ENCODE measurements at places on chromosomes 4 and X. TPM values are rescaled to one million over a fixed set of nuclear protein-coding genes. Genes with fewer than 3 reads are reported as not detected.

Gene BCORL1
- 18.2 TPM for polyA plus RNA-seq

GRCh38 chrX:65300104-65300809, 234.3 kb downstream of the LAS1L start:
- no peaks in the 10 kb centered on the region for H3K36me3 ChIP-seq
- H3K27me3 ChIP-seq = no peaks in the 10 kb centered on the region
- H3K4me3 ChIP-seq = no peak overlapping the region
- no peak overlapping the region for H3K27ac ChIP-seq
- no peaks in the 10 kb centered on the region for H3K4me1 ChIP-seq
- no peak for DNase-seq

DNA sequence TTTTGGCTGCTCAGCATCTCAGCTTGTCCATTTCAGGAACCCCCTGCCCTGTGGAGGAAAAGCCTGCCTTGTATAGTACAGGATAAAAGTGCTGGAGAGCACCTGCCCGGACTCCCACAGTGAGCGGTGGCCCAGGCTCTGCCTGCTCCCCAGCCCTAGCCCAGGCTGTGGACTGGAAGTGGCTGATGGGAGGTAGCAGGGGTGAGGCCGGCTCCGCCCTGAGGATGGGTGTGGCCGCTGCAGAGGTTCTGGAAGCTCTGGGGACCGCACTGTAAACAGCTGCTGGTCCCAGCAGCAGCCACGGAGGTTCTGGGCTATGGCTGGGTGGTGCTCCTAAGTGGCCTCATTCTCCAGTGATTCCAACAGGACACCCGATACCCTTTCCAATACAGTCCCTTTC, 56.6 kb upstream of the HELT start:
- H3K4me3 ChIP-seq = no peak overlapping the region
- no peaks in the 10 kb centered on the region for H3K27me3 ChIP-seq
- H3K4me1 ChIP-seq = no peaks in the 10 kb centered on the region
- no peaks in the 10 kb centered on the region for H3K36me3 ChIP-seq
- no peak overlapping the region for H3K27ac ChIP-seq
- DNase-seq = no peak

DNA sequence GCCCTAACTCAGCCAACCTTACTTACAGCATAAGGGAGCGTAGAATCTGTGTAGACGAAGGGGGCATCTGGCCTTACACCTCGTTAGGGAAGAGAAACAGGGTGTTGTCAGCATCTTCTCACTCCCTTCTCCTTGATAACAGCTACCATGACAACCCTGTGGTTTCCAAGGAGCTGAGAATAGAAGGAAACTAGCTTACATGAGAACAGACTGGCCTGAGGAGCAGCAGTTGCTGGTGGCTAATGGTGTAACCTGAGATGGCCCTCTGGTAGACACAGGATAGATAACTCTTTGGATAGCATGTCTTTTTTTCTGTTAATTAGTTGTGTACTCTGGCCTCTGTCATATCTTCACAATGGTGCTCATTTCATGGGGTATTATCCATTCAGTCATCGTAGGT, 14.6 kb downstream of the PLP1 start:
- no peak for DNase-seq
- no peaks in the 10 kb centered on the region for H3K4me1 ChIP-seq
- H3K27me3 ChIP-seq = no peaks in the 10 kb centered on the region
- H3K36me3 ChIP-seq = no peaks in the 10 kb centered on the region
- H3K27ac ChIP-seq = no peak overlapping the region
- H3K4me3 ChIP-seq = no peak overlapping the region

Gene DUSP9
- polyA plus RNA-seq = 0.78 TPM

- no peaks in the 10 kb centered on the region for H3K36me3 ChIP-seq
- peak overlapping the region; percentile 89 for H3K4me3 ChIP-seq
- no peaks in the 10 kb centered on the region for H3K27me3 ChIP-seq
Measured at GRCh38 chrX:55452833-55453124, 852 bp downstream of the MAGEH1 start.

Gene NSG1
- polyA plus RNA-seq = 30.1 TPM

DNA sequence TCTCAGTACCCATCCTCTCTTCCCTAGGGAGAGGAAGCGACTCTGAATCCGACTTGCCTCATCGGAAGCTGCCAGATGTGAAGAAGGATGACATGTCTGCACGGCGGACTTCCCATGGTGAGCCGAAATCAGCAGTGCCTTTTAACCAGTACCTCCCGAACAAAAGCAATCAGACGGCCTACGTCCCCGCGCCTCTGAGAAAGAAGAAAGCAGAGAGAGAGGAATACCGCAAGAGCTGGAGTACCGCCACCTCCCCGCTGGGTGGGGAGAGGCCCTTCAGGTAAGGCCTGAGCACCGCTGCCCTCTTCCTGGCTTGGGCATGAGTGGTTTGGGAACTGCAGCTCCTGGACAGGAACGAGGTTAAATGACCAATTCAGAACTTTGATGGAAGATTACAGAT, 81.2 kb downstream of the LIMCH1 start:
- H3K4me1 ChIP-seq = no peaks in the 10 kb centered on the region
- no peak overlapping the region for H3K27ac ChIP-seq
- H3K27me3 ChIP-seq = no peaks in the 10 kb centered on the region
- no peak for DNase-seq

Gene UGT2B17
- 287 TPM for polyA plus RNA-seq

DNA sequence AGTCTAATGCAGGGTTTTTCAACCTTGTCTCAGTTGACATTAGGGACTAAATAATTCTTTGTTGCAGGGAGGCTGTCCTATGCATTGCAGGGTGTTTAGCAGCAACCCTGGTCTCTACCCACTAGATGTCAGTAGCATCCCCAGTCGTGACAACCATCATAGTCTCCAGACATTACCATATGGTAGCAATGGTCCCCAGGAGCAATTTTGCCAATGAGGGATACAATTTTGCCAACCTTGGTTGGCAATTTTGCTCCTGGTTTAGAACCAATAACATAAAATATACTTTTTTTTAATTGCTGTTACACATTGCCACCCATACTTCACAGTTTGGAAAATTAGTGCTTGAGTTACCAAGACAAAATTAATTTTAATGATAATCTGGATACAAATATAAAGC, 6.0 kb downstream of the EREG start:
- no peak overlapping the region for H3K27ac ChIP-seq
- H3K4me3 ChIP-seq = no peak overlapping the region
- DNase-seq = peak; percentile 61
- peaks cover 9% of the 10 kb centered on the region for H3K4me1 ChIP-seq
- H3K27me3 ChIP-seq = no peaks in the 10 kb centered on the region

GRCh38 chrX:132022198-132022966, 720 bp upstream of the STK26 start:
- DNase-seq = peak; percentile 20
- no peaks in the 10 kb centered on the region for H3K27me3 ChIP-seq
- H3K27ac ChIP-seq = no peak overlapping the region
- no peaks in the 10 kb centered on the region for H3K36me3 ChIP-seq

Gene NAP1L2
- 1.9 TPM for polyA plus RNA-seq

Gene LANCL3
- polyA plus RNA-seq = 0.33 TPM

Gene PRPS2
- polyA plus RNA-seq = 28.1 TPM

DNA sequence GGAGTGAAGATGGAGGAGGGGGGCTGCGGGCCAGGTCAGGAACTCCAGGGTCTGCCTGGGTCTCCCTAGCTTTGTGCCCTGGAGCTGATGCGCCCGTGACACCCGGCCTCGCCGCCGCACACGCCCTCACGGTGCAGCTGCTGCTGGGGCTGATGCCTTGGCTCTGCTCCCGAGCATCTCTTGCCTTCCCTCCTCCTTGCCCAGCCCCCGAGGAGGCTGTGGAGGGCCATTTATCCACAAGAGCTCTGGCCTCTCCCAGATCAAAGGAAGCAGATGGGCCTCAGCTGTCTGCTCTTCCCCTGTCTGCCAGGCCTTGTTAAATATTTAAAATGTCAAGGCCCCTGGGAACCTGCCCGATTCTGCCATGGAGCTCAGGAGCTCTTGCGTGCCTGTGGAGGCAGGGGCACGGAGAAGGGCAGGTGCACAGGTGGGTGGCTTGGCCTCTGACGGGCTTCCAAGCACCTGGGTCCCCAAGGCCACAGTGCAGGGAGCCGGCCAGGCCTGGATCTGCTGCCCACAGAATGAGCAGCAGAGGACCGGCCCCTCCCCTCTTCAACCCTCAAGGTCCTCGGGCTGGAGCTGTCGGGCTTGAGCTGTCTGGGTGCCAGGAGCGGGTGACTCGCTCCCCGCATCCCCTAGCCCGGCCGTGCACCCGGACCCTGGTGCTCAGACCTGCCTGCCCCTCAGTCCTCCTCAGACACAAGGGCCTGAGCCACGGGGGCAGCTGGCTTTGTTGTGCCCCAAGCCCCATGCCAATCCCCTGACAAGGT, 20.3 kb downstream of the ATP2B3 start:
- DNase-seq = no peak
- H3K27me3 ChIP-seq = no peaks in the 10 kb centered on the region
- no peak overlapping the region for H3K27ac ChIP-seq
- peaks cover 3% of the 10 kb centered on the region for H3K4me1 ChIP-seq
- H3K36me3 ChIP-seq = no peaks in the 10 kb centered on the region
- no peak overlapping the region for H3K4me3 ChIP-seq

Gene LRIT3
- polyA plus RNA-seq = 0.31 TPM

DNA sequence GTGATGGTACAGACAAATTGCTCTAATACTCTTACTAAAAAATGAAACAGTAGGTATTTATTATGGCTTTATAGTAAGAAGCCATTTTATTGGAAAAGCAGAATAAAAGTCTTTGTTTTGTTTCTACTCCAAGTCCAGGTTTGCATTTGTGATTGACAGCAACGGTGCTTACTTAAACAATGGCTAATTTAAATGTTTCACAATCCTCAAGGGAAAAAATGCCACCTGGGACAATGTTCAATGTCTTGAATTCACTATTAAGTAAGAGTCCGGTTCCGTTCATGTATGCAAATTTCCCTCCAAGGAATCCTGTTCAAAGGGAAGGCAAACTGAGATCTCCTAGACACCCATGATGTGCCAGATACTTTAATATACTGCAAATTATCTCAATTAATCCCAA, 123.6 kb downstream of the RBM47 start:
- peaks cover 24% of the 10 kb centered on the region for H3K36me3 ChIP-seq
- H3K4me3 ChIP-seq = no peak overlapping the region
- peaks cover 28% of the 10 kb centered on the region for H3K4me1 ChIP-seq
- H3K27ac ChIP-seq = peak overlapping the region; percentile 71

Gene GAGE12H
- not detected for polyA plus RNA-seq

DNA sequence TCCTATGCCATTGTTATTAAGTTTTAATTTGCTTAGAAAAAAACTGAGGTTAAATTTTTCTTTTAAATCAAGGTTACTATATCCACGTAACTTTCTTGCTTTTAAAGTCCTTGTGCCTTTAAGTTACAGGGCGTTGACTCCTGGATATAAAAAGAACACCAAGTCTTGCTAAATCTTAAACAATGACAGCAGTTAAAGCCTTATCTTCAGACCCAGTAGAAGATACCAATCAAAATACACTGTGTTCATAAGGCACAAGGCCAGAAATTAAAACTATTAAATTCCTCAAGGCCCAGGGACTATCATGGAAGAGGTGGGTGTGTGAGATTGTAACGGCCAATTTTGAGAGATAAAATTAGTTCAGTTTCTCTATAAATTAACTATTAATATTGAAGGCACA, 60.4 kb downstream of the PAGE2 start:
- H3K27me3 ChIP-seq = no peaks in the 10 kb centered on the region
- no peak overlapping the region for H3K27ac ChIP-seq
- no peak for DNase-seq

DNA sequence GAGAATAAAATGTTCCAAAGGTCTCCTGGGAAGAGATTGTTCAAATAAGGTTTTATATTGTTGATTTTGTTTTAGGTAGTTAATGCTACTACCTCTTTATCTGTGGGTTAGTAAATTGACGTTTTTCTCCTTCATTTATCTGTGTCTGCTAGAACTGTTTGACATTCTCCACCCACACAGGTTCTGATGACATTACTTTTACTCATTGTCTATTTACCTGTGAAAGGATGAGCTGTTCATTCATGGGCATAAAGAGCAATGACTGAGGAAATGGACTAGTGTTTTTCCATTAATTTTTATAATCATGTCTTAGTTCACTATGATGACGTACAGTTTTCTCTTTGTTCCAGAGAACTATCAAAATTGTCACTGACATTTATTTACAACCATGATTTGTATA, 75.6 kb downstream of the CPE start:
- no peak for DNase-seq
- no peak overlapping the region for H3K27ac ChIP-seq
- H3K27me3 ChIP-seq = no peaks in the 10 kb centered on the region
- H3K36me3 ChIP-seq = no peaks in the 10 kb centered on the region

Gene PIN4
- 21.5 TPM for polyA plus RNA-seq

DNA sequence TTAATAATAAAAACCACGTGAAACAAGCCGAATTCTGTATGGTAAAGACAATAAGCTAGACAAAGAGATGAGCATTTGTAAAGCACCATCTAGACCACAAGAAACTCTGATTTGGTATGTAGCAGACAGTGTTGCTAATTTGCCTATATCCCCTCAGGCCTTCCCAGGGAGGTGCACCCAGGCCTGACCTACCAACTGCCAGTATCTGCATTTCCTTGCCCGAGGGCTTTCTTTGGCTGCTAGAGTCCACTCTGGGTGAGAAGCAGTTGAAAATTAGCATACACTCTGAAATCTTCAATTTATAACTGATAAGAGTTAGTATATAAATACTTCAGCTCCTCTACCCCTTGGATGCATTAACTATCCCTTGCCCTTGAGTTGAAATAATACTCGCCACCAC, 37.4 kb upstream of the IL1RAPL1 start:
- H3K4me3 ChIP-seq = no peak overlapping the region
- no peaks in the 10 kb centered on the region for H3K27me3 ChIP-seq
- DNase-seq = no peak

GRCh38 chrX:12423346-12423745, 285.1 kb downstream of the FRMPD4 start:
- no peaks in the 10 kb centered on the region for H3K36me3 ChIP-seq
- no peaks in the 10 kb centered on the region for H3K4me1 ChIP-seq
- H3K4me3 ChIP-seq = no peak overlapping the region

DNA sequence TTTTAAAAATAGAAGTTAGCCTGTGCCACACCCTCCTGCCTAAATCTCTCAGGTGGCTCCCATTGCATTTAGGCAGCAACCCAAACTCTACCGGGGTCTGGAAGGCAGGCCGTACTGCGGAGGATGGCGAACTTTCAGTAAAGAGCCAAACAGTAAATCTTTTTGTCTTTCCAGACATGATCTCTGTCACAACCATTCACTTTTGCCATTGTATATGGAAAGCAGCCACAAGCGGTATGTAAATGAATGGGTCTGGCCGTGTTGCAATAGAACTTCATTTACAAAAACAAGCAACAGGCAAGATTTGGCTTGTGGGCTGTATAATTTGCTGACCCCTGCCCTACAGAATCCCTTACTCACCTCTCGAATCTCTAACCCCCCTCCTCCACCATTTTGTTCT, 3.3 kb downstream of the RADX start:
- DNase-seq = no peak
- no peaks in the 10 kb centered on the region for H3K4me1 ChIP-seq
- no peak overlapping the region for H3K4me3 ChIP-seq
- H3K36me3 ChIP-seq = no peaks in the 10 kb centered on the region

DNA sequence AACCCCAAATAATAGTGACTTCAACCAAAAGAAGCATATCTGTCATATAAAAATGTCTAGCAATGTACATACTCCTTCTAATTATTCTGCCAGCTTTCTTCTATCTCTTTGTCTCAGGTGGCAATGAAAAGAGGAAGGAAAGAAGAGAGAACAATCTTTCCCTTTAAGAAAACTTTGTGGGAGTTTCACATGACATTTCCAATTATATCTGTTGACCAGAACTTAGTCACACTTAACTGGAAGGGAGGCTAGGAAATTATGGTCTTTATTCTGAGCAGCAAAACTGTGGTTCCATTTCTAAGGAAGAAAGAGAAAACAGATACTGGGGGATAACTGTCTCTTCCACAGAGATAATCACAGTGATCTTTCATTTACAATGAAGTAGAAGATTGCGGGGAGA, 12.9 kb upstream of the MAOA start:
- H3K36me3 ChIP-seq = no peaks in the 10 kb centered on the region
- no peak overlapping the region for H3K4me3 ChIP-seq
- peaks cover 9% of the 10 kb centered on the region for H3K4me1 ChIP-seq
